H1 (cell line): ENCODE measurements at places on chromosomes 13 and 19. TPM values are rescaled to one million over a fixed set of nuclear protein-coding genes. Genes with fewer than 3 reads are reported as not detected.

The GFY gene
- 0.68 and 1.2 TPM in 2 replicates for polyA plus RNA-seq

The CYP4F8 gene
- not detected in 2 replicates for polyA plus RNA-seq

The KLK8 gene
- 3.6 and 7.1 TPM in 2 replicates for polyA plus RNA-seq

The FUT2 gene
- polyA plus RNA-seq, result 5.6 and 8.2 TPM in 2 replicates

The TIMM13 gene
- polyA plus RNA-seq, result 270 and 410 TPM in 2 replicates

The BCAM gene
- polyA plus RNA-seq, result 32.5 and 84.3 TPM in 2 replicates

The GNG8 gene
- polyA plus RNA-seq, result not detected in 2 replicates

The ARHGEF1 gene
- 23.0 and 41.1 TPM in 2 replicates for polyA plus RNA-seq

The IFI30 gene
- 59.5 and 62.4 TPM in 2 replicates for polyA plus RNA-seq

The ZNF835 gene
- polyA plus RNA-seq, result 0.02 and 0.05 TPM in 2 replicates

The EBPL gene
- polyA plus RNA-seq, result 136 and 204 TPM in 2 replicates

The GIPR gene
- polyA plus RNA-seq, result 0.42 and 1.0 TPM in 2 replicates

The ZNF229 gene
- polyA plus RNA-seq, result 0.49 and 0.74 TPM in 2 replicates

The FREM2 gene
- polyA plus RNA-seq, result 10.8 and 11.6 TPM in 2 replicates

The KIR3DL1 gene
- not detected in 2 replicates for polyA plus RNA-seq

The U2AF2 gene
- polyA plus RNA-seq, result 162 and 297 TPM in 2 replicates

The PROZ gene
- 0.05 TPM in 1 of 2 replicates, not detected in the other for polyA plus RNA-seq

The ZNF223 gene
- 1.0 and 1.7 TPM in 2 replicates for polyA plus RNA-seq

The CNN1 gene
- 50.8 and 62.8 TPM in 2 replicates for polyA plus RNA-seq

The DIRAS1 gene
- polyA plus RNA-seq, result 20.2 and 20.8 TPM in 2 replicates

The RNF17 gene
- not detected in 2 replicates for polyA plus RNA-seq

The CACNA1A gene
- 10.7 and 12.8 TPM in 2 replicates for polyA plus RNA-seq

The ZNF555 gene
- 1.1 and 1.6 TPM in 2 replicates for polyA plus RNA-seq

The URAD gene
- polyA plus RNA-seq, result not detected in 2 replicates

The GEMIN7 gene
- 91.6 and 113 TPM in 2 replicates for polyA plus RNA-seq

The ZNF528 gene
- polyA plus RNA-seq, result 4.0 and 4.2 TPM in 2 replicates

The SIGLEC14 gene
- polyA plus RNA-seq, result not detected in 2 replicates

The TMEM145 gene
- polyA plus RNA-seq, result 2.3 and 4.5 TPM in 2 replicates

The FCHO1 gene
- polyA plus RNA-seq, result 13.0 and 19.5 TPM in 2 replicates

The CKM gene
- polyA plus RNA-seq, result 0.08 and 0.09 TPM in 2 replicates

The MCEMP1 gene
- polyA plus RNA-seq, result 0.13 TPM in 1 of 2 replicates, not detected in the other

The KIR2DL1 gene
- not detected in 2 replicates for polyA plus RNA-seq

The NMRK2 gene
- 206 and 227 TPM in 2 replicates for polyA plus RNA-seq

The SH2D3A gene
- 14.5 and 22.8 TPM in 2 replicates for polyA plus RNA-seq

The TNFAIP8L1 gene
- 3.2 and 5.5 TPM in 2 replicates for polyA plus RNA-seq

The LRG1 gene
- 0.64 and 0.79 TPM in 2 replicates for polyA plus RNA-seq

The ZNF556 gene
- not detected in 2 replicates for polyA plus RNA-seq

The CYP2A6 gene
- 0.33 and 0.46 TPM in 2 replicates for polyA plus RNA-seq

The KASH5 gene
- 0.05 and 0.28 TPM in 2 replicates for polyA plus RNA-seq

The PGLYRP1 gene
- not detected in 2 replicates for polyA plus RNA-seq

The MCF2L gene
- polyA plus RNA-seq, result 10.1 and 15.9 TPM in 2 replicates

The IRS2 gene
- 2.6 and 3.8 TPM in 2 replicates for polyA plus RNA-seq

The TMEM143 gene
- 19.1 and 26.7 TPM in 2 replicates for polyA plus RNA-seq

The FARP1 gene
- polyA plus RNA-seq, result 24.7 and 29.6 TPM in 2 replicates

The CGB2 gene
- 3.2 and 3.9 TPM in 2 replicates for polyA plus RNA-seq

The SPACA4 gene
- not detected in 2 replicates for polyA plus RNA-seq

The NKG7 gene
- not detected in 2 replicates for polyA plus RNA-seq

The IGFL1 gene
- polyA plus RNA-seq, result not detected in 2 replicates

The PRSS57 gene
- polyA plus RNA-seq, result 0.09 TPM in 1 of 2 replicates, not detected in the other

The C5AR2 gene
- 0.06 and 0.08 TPM in 2 replicates for polyA plus RNA-seq
